T-helper 9 cell (primary cell): ENCODE measurements at places on chromosomes 12 and 14.

DNA sequence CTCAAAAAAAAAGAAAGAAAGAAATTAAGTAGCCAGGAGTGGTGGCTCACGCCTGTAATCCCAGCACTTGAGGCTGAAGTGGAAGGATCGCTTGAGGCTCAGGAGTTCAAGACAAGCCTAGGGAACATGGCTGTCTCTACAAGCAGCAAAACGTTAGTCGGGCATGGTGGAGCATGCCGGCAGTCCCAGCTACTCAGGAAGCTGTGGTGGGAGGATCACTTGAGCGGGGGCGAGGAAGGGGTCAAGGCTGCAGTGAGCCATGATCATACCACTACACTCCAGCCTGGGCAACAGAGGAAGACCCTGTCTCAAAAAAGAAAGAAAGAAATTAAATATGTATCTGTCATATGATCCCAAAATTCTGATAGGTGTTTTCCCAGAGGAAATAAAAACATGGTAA, 5.3 kb downstream of the RAD52 start:
- DNase-seq: no peak

GRCh38 chr12:1993341-1993740, 10.9 kb downstream of the DCP1B start:
- no peak for DNase-seq

DNA sequence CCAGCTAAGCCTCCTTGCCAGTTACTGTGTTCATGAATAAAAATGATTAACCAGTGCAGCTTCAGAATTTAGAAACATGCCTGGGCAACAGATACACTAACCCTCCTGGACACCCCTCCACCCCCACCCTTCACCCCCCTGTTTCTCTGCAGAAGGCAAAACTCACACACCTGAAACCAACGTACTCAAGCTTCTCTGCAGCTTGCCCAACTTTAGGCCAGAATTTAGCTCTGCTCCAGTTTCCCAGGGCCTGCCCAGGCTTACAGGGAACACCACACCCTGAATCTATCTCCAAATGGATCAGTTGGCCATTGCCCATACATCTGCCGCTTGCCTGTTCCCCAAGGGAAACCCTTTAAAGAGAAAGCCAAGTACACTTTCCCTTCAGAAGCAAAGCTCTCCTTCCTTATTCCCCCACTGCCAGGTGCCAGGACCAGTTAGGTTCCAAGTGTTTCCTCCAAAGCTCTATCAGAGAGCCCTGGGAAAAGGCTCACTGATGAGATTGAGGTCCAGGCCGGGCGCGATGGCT, 1.8 kb upstream of the SPPL3 start:
- no peak for DNase-seq

- DNase-seq: no peak
These were observed 166.0 kb downstream of the FSCB start for GRCh38 chr14:44341116-44341515.

GRCh38 chr14:94653321-94653720, 41.1 kb downstream of the SERPINA3 start:
- no peak for DNase-seq
